ENCODE measurements at places on chromosomes 4 and X.
A peak's percentile ranks its signal among the peaks of the same experiment; 100 is the strongest.

- no peak for DNase-seq
Observed at GRCh38 chr4:127352220-127353113, 280.3 kb upstream of the INTU start.

GRCh38 chr4:8794491-8794890 is 77.1 kb downstream of the HMX1 start:
- no peak for DNase-seq

DNA sequence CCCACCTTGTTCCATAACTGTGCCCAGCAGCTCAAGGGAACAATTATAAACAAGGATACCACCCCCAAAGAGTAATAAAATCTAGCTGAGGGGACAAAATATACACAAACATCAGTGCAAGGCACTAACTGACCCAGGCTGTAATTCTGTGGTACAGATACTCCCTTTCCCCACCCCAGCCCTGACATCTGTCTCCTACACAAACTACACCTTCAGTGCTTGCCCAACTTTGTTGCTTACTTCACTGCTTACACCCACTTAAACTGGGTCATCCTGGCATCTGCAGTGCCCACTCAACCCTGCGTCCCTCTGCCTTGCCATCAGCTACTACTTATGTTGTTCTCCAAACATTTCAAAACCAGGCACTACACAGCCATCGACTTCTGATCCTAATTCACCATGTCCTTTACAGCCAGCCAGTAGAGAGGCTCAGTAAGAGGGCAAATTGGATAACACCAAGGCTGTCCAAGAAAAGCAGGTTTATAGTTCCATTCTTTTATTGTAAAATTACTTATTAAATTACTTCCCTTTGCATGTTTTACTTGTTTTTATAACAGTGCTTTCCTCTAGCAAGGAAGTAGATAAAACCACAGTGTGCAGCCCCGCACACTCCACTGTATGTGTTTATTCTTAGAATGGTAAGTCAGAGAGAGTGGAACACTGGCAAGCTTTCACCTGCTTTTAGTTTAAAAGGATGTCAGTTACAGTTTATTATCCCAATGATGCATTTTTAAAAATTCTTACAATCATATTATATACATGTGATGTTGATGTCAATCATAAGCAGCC is 149.6 kb downstream of the INPP4B start:
- DNase-seq: no peak

GRCh38 chr4:83012200-83012686 is 1.6 kb upstream of the LIN54 start:
- peak; percentile 67 for DNase-seq

- no peak for DNase-seq
Observed at GRCh38 chrX:71095033-71095432, 618 bp upstream of the FOXO4 start.

DNA sequence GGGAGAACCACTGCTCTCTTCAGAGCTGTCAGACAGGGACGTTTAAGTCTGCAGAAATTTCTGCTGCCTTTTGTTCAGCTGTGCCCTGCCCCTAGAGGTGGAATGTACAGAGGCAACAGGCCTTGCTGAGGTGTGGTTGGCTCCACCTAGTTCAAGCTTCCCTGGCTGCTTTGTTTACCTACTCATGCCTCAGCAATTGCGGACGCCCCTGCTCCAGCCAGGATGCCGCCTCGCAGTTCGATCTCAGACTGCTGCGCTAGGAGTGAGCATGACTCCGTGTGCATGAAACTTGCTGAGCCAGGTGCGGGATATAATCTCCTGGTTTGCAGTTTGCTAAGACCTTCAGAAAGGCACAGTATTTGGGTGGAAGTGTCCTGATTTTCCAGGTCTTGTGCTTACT is 70.9 kb downstream of the MAGEB5 start:
- no peak for DNase-seq

GRCh38 chr4:149751174-149751573 is 64.5 kb downstream of the IQCM start:
- DNase-seq: no peak

- no peak for DNase-seq
Observed at GRCh38 chrX:81286075-81286474, 84.2 kb downstream of the SH3BGRL start.
